Psoas muscle (tissue), 8 donors: ENCODE measurements at places on chromosomes 5 and 9. TPM values are rescaled to one million over a fixed set of nuclear protein-coding genes. Genes with fewer than 3 reads are reported as not detected.

F2R gene
- total RNA-seq = 3.5 TPM

MLANA gene
- total RNA-seq = not detected

PDCD1LG2 gene
- total RNA-seq = 0.76 TPM

PCDHB7 gene
- total RNA-seq = 0.19 TPM

PRRT1B gene
- not detected for total RNA-seq

PCDH12 gene
- 2.7 TPM for total RNA-seq

SPINK13 gene
- total RNA-seq = not detected

SOWAHA gene
- not detected for total RNA-seq

CAVIN4 gene
- 92.3 TPM for total RNA-seq

DNA sequence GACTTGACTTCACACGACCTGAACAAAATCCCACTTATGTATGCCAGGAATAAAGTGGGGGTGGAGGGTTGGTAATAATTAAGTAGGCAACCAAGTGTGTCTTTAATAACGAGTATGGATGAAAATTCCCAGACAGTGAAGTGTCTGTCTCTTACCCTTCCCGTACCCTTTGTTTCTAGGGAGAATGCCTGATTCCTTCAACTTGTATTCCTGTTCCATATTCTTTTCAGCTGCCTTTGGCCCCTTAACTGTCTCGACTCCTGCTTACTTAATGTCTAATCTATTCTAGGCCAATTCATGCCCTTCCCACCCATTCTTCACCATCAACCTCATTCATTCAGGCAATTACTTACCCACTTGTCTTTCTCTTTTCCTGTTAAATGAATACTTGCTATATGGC is 380.5 kb downstream of the RAB3C start:
- H3K27me3 ChIP-seq = no peaks in the 10 kb centered on the region
- no peaks in the 10 kb centered on the region for H3K4me1 ChIP-seq
- DNase-seq = no peak
- no peaks in the 10 kb centered on the region for H3K36me3 ChIP-seq
- no peak overlapping the region for H3K4me3 ChIP-seq
- no peak overlapping the region for H3K27ac ChIP-seq

DNA sequence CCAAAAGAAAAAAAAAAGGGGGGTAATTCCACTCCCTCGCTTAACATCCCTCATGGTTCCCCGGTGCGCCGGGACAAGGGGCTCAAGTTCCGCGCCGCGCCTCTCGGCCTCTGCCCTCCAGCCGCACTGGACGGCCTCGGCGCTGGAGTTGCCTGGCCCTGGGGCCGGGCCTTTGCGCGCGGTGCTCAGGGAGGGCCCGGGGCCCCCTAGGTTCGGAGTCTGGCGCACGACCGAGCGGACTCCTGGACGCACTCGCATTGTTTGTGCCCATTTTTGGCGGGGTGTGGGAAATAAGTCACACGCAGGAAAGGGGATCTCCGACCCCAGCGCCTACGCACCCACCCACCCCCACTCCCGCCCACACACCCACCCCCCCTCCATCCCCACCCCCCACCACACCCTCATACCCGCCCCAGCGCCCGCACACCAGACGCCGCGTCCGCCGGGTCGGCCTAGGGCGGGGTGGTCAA is 381 bp downstream of the MED22 start:
- H3K36me3 ChIP-seq = peaks cover 12% of the 10 kb centered on the region
- H3K4me1 ChIP-seq = peaks cover 29% of the 10 kb centered on the region
- DNase-seq = no peak
- H3K4me3 ChIP-seq = peak overlapping the region; percentile 97

- H3K27ac ChIP-seq = peak overlapping the region; percentile 95
- peaks cover 91% of the 10 kb centered on the region for H3K4me1 ChIP-seq
- H3K36me3 ChIP-seq = no peaks in the 10 kb centered on the region
- no peaks in the 10 kb centered on the region for H3K27me3 ChIP-seq
- no peak for DNase-seq
Measured at GRCh38 chr5:172868436-172868923, 34.4 kb downstream of the ERGIC1 start.

DNA sequence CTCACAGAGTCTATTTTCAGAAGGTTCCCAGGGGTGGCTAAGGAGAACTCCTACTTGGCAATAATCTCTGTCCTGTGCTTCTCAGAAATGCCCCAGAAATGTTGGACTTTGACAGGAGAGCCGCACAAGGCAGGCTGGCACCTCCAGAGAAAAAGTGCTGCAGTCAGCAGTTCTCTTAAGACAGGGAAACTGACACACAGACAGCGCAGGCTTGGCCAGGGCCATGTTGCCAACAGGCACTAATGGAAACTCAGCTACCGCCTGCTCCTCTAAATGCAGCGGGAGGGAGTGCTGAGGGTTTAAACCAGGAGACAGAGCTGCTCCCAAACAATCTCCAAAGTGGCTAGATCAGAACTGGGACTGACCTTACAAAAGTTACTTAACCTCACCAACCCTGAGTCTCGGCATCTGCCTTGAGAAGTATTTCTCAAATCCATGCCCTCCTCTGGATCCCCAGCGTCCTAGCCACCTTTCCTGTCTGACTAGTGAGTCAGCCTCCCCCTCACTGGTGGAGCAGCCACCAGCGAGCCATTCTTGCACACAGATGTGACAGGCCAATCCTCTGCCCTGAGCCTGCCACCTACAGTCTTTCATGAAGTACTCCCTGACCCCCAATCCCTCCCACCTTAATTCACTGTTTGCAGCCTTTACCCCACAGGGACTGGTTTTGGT is 186.4 kb downstream of the CDK5RAP2 start:
- H3K27me3 ChIP-seq = no peaks in the 10 kb centered on the region
- peaks cover 8% of the 10 kb centered on the region for H3K4me1 ChIP-seq
- no peak for DNase-seq

- DNase-seq = no peak
- no peaks in the 10 kb centered on the region for H3K27me3 ChIP-seq
- no peak overlapping the region for H3K27ac ChIP-seq
Measured at GRCh38 chr5:179404321-179405053, 59.2 kb upstream of the ADAMTS2 start.

- H3K36me3 ChIP-seq = no peaks in the 10 kb centered on the region
- DNase-seq = peak; percentile 15
- peaks cover 30% of the 10 kb centered on the region for H3K27me3 ChIP-seq
- no peak overlapping the region for H3K27ac ChIP-seq
- H3K4me1 ChIP-seq = no peaks in the 10 kb centered on the region
Measured at GRCh38 chr9:134688661-134689320, 47.2 kb downstream of the COL5A1 start.

DNA sequence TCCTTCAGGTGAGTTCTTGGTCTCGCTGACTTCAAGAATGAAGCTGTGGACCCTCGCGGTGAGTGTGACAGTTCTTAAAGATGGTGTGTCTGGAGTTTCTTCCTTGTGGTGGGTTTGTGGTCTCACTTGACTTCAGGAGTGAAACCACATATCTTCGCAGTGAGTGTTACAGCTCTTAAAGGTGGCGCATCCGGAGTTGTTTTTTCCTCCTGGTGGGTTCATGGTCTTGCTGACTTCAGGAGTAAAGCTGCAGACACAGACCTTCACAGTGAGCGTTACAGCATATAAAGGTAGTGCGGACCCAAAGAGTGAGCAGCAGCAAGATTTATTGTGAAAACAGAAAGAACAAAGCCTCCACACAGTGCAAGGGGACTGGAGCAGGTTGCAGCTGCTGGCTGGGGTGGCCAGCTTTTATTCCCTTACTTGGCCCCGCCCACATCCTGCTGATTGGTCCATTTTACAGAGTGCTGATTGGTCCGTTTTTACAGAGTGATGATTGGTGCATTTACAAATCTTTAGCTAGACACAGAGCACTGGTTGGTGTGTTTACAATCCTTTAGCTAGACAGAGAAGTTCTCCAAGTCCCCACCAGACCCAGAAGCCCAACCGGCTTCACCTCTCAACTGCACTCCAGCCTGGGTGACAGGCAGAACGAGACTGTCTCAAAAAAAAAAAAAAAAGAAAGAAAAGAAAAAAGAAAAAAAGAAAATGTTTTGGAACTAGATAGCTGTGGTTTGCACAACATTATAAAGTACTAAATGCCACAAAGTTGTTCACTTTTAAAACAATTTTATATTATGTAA is 9.1 kb upstream of the ERMP1 start:
- H3K36me3 ChIP-seq = no peaks in the 10 kb centered on the region
- H3K4me1 ChIP-seq = peaks cover 9% of the 10 kb centered on the region
- H3K27me3 ChIP-seq = no peaks in the 10 kb centered on the region
- no peak overlapping the region for H3K27ac ChIP-seq

DNA sequence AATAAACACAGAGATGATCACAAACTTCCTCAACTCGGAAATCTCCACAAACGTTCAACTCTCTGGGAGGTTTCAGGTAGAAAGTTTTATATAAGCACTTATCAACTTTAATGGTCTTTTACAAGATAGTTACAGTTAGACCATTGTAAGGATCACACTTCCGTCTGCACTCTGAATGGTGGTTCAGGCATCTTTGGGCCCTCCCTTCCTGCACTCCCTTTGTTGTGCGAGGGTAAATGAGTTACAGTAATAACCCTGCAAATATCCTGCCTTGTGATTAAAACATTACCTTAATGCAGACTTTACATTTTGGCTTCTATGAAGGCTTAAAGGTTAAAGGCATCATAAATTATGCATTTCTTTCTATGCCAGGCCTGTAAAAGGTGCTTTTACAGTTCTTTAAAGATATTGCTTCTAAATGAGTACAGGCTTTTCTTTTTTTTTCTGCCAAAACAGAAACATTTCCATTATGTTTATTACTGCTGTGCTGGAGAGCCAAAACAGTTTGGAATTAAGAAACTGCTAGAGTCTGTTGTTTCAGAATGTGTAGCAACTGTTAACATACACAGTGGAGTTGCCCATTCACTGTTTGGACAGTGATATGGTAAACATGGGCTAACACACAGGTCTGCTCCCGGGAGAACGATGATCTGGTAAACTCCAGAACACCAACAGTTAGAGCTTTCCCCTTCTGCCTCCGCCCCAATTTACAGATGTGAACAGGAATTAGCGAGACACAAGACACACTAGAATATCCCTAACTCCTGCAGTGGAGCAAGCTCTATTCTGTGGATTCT is 1.1 kb downstream of the PRUNE2 start:
- H3K27me3 ChIP-seq = no peaks in the 10 kb centered on the region
- H3K36me3 ChIP-seq = no peaks in the 10 kb centered on the region
- H3K4me3 ChIP-seq = peak overlapping the region; percentile 63
- peaks cover 19% of the 10 kb centered on the region for H3K4me1 ChIP-seq

DNA sequence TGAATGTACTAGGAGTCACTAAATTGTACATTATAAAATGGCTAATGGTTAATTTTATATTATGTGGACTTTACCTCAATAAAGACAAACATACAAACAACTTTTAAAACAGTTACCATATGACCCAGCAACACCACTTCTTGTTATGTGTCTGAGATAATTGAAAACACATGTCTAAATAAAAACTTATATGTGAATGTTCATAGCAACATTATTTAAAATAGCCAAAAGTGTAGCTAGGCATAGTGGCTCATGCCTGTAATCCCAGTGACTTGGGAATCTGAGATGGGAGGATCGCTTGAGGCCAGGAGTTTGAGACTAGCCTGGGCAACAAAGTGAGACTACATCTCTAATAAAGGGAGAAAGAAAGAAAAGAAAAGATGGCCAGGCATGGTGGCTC is 22.9 kb downstream of the SLC35A4 start:
- no peaks in the 10 kb centered on the region for H3K36me3 ChIP-seq
- H3K27me3 ChIP-seq = no peaks in the 10 kb centered on the region
- no peak for DNase-seq
- peaks cover 11% of the 10 kb centered on the region for H3K4me1 ChIP-seq

DNA sequence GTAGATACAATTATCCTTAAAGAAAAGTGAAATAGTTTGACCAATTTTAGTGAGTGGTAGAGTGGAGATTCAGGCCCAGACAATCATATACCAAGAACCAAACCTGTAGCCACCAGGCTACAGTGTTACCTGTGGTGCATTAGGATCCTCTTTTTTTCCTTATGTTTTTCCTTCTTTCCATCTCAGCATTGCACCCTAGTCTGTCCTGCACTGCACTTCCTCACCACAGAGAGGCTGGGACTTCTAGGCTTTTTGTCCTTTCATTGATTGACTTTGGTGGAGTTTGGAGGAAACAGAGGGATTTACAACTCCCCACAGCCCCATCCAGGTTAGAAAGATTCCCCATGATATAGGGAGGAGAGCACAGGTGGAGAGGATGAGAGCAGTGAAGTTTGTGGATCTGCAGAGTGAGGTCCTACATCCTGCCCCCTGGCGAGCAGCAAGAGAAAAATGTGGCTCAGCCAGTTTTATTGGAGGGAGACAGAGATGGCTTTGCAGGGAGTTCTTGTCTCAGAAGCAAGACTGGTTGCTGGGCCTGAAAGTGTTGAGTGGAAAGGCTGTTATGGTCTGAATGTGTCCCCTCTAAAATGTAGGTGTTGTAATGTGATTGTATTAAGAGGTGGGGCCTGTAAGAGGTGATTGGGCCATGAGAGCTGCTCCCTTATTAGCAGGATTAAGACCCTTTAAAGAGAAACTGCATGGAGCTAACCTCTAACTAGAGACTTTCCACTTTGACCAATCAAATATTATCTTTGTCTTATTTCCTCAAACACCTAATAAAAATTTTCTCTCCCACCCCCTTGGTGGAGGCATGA is 36.2 kb downstream of the KIF4B start:
- no peaks in the 10 kb centered on the region for H3K27me3 ChIP-seq
- no peak overlapping the region for H3K27ac ChIP-seq
- H3K4me1 ChIP-seq = no peaks in the 10 kb centered on the region
- no peaks in the 10 kb centered on the region for H3K36me3 ChIP-seq
- DNase-seq = no peak

DNA sequence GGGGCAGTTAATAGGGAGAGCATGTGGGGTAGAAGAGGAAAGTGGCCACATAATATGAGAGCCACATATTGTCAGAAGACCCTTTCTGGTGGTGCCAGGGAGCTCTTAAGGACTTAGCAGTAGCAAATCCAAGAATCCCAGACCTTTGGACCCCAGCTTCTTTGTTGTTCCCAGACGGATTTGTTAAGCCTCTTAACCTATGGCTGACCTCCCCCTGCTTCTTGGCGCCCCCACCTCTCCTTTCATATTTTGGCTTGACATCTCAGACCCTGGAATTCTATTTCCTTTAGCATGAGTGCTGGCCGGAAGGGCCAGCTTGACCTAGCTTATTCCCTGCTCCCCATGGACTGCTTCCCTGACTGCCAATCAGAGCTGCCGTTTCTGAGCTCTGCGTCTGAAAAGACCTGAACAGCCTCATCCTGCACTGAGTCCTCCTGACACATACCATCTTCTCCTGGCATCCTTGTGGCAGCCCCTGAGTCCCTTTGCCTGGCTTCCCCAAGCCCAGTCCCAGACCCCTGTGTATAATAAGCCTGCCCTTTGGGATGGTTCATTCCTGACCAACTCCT is 116.3 kb downstream of the PRKACG start:
- no peaks in the 10 kb centered on the region for H3K27me3 ChIP-seq
- H3K4me3 ChIP-seq = no peak overlapping the region
- H3K36me3 ChIP-seq = no peaks in the 10 kb centered on the region
- no peaks in the 10 kb centered on the region for H3K4me1 ChIP-seq
- no peak overlapping the region for H3K27ac ChIP-seq
- DNase-seq = no peak
